ENCODE measurements at places on chromosomes 16 and 17.

DNA sequence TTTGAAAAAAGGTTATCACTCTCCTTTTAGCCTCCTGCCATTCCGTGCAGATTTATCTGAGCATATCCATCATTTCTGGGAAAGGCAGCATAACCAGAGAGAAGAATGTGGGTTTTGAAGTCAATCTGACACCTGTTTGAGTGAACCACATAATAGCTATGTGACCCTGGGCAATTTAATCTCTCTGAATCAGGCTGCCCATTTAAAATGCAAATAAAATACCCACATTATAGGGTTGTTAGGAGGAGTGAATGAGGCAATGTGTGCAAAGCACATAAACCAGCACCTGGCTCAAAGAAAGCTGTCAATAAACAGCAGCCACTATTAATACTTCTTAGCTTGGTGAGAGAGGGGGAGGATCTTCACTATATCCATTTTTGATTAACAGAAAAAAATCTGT, 88.0 kb downstream of the CACNG1 start:
- DNase-seq = no peak

- DNase-seq = no peak
Measured at GRCh38 chr16:15461376-15461775, 27.0 kb downstream of the BMERB1 start.

DNA sequence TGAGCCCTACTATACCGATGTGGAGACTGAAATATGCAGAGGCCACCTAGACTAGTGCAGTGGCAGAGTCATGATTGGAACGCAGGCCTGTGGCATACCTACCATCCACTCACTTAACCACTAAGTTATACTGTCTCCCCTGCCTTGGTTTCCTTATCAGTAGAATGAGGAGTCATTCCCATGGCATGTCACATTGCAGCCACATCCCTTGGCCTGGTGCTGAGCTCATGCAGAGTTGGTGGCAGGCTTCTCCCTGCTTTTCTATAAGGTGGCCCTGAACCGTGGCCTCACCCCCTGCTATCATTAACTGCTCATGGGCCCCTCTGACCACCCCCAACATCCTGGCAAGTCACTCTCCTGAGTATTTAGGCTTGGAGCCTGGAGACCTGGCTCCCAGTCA, 212.5 kb downstream of the KATNIP start:
- DNase-seq = no peak

- DNase-seq = no peak
Measured at GRCh38 chr17:20174588-20175265, 165.6 kb downstream of the SPECC1 start.

DNA sequence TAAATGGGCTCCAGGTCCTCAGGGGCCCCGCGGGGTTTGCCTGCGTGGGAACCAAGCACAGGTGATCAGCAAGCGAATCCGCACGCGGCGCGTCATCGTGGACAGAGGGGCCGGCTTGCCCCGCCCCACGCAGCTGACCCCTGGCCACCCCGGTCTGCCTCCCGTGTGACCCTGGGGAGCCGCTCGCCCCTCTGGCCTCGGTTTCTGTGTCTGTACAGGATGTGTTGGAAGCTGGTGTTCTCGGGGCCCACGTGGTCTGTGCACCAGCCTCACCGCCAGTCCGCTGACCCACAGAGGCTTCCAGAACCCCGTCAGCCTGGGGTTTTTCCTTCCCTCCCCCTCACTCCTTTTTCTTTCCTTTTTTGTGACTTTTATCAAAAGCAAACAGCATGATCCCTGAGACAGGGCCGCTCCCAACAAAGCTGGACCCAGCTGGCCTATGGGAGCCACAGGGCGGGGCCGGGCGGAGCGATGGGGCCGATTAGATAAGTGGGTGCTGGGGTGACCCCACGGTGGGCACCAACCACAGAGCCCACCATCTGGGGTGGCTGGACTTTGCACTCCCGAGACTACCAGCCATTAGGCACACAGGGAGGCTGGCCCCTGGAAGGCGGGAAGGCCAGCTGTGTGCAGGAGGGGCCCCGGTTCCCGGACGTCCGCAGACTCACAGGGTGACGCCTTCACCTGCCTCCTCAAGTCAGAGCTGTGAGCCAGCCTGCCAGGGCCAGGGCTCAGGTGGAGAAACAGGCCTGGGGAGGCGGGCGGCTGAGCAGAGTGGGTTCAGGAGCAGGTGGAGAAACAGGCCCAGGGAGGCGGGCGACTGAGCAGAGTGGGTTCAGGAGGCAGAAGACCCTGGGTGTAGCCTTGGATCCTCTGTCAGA, 56.0 kb downstream of the ZFPM1 start:
- no peak for DNase-seq

DNA sequence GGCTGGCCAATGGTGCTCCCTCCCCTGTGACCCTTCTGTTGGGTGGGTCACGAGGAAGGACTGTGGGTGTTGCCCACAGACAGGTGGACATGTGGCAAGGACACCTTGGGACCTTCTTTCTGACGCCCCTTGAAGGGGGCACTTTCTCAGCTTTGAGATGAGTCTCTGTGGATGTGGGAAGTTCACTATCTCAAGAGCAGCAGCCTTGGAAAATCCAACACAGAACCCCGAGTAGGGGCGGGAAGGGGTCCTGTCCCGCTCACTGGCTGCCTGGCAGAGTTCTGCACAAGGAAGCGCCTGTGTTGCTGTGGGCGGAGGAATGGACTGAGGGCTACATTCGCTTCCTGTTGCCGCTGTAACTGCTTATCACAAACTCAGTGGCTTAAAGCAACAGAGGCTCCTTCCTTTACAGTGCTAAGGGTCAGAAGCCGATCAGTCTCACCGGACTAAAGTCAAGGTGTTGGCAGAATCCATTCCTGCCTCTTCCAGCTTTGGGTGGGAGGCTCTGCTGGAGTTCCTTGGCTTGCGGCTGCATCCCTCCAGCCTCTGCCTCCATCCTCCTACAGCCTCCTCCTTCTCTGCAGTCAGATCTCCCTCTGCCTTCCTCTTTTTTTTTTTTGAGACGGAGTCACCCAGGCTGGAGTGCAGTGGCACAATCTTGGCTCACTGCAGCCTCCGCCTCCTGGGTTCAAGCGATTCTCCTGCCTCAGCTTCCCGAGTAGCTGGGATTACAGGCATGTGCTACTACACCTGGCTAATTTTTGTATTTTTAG, 305.2 kb downstream of the SEC14L1 start:
- DNase-seq = no peak

DNA sequence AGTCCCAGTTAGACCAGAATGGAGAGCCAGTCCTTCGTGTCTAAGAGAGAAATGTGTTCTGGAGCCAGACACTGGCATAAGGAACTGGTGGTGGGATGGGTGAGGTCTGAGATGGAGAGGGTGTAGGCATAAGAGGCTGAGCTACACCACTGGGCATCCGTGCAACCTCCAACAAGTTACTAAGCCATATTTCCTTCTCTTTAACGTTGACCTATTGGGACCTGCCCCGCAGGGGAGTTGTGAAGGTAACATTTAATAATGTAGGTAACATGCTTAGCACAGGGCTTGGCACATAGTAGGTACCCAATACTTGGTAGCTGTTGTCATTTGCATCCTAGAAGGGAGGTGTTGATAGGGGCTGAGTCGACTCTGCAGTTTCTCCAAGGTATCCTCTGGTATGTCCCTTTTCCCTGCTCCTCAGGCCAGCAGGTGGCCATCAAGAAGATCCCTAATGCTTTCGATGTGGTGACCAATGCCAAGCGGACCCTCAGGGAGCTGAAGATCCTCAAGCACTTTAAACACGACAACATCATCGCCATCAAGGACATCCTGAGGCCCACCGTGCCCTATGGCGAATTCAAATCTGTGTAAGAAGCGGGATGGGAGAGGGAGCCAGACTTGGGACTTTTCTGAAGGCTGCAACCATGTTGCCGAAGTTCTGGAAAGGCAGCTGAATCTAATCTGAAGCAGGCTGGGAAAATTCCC, 1.2 kb downstream of the MAPK7 start:
- DNase-seq = no peak

- no peak for DNase-seq
Measured at GRCh38 chr16:64534180-64534780, 587.6 kb downstream of the CDH11 start.

- no peak for DNase-seq
Measured at GRCh38 chr17:42386777-42387657, 1.2 kb downstream of the STAT3 start.

DNA sequence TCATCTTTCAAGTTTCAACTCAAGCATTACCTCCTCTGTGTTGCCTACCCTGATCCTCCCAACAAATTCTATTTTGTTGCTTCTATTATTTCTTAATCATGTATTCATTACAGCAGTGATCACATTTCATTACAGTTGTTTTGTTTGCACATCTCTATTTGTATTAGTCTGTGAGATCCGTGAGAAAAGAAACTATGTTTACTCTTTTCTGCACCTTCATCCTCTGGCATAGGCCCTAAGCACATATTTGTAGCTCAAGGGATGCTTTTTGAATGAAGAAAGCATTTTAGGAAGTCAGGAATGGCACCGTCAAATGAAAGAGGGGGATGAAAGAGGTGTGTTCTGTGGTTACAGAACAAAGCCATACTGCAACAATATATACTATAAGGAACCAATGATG, 110.5 kb downstream of the SHISA6 start:
- no peak for DNase-seq

GRCh38 chr17:29090750-29091605, 48.0 kb downstream of the PIPOX start:
- DNase-seq = no peak

DNA sequence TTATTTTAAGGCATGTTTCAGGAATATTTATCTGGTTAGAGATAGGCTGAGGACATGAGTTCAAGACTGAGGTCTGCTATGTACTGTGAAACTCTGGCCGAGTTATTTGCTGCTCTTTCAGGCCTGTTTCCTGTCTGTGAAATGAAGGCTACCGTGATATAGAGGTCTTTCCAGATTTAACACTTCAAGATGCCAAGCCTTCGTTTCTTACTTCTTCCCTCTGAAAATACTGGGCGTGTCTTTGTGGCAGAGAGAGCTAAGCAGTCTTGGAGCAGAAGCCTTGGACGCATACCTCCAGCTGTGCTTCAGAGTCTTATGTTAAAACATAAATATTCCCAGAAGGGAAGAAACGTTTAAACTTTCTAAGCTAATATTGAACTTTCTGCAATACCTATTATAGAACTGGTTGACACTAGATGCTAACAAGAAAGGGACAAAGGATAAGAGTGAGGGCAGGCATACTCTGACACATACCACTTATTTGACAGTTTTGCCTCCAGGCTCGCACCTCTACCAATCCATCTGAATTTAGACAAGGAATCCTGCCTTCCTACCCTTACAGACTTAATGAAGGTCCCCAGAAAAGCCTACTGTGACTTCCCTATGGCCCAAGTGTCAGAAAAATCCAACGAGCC, 17.5 kb downstream of the WIPI1 start:
- DNase-seq = no peak

- DNase-seq = no peak
Measured at GRCh38 chr17:34858591-34859565, 102.4 kb downstream of the CCT6B start.

- DNase-seq = no peak
Measured at GRCh38 chr16:78257376-78257728, 157.9 kb downstream of the WWOX start.

- no peak for DNase-seq
Measured at GRCh38 chr16:77364770-77365169, 70.1 kb downstream of the ADAMTS18 start.

DNA sequence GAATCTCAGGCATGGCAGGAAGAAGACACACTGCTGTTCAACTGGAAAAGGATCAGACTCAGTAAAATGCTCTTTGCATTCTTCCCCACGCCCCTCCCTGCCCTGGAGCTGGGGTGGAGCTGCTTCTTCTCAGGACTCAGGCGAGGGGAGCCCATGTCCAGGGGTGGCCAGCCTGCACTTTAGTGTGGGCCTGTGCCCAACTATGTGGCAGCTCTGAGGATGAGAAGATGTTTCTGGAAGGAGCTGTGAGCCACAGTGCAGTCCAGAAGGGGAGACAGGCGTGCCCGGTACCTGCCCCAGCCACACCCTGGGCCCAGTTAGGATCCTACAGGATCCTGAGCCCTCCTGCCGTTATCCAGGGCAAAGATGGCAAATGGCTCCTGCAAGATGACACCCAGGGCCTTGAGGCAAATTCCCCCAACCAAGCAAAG, 120.3 kb downstream of the ANKRD11 start:
- DNase-seq = no peak

GRCh38 chr16:30984669-30985400, at the start of gene HSD3B7:
Gene HSD3B7, plus strand, starts transcription at chr16:30985207. Its CDS starts 452 bp downstream, at chr16:30985659.
- peak; percentile 77 for DNase-seq

DNA sequence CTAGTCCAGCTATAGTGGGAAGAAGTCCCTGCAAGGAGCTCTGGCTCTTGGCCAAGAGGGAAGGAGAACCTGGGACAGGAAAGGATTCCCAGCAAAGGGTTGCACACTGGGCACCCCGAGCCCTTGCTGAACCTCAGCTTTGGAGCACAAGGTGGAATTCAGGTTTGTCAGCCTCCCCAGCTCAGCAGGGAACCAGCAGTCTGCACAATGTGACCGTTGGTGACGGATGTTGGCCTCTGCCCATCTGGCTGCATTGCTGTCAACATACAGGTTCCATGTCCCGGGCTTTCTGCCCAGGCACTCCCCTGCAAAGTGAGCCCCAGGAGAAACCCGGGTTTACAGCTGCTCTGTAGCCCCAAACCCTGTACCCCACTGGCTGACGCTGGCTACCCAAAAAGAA, 6.7 kb downstream of the RPRML start:
- no peak for DNase-seq

GRCh38 chr16:27954191-27954590, 109.3 kb downstream of the GSG1L start:
- no peak for DNase-seq

GRCh38 chr17:17816240-17816814, 20.5 kb downstream of the SREBF1 start:
- DNase-seq = no peak

DNA sequence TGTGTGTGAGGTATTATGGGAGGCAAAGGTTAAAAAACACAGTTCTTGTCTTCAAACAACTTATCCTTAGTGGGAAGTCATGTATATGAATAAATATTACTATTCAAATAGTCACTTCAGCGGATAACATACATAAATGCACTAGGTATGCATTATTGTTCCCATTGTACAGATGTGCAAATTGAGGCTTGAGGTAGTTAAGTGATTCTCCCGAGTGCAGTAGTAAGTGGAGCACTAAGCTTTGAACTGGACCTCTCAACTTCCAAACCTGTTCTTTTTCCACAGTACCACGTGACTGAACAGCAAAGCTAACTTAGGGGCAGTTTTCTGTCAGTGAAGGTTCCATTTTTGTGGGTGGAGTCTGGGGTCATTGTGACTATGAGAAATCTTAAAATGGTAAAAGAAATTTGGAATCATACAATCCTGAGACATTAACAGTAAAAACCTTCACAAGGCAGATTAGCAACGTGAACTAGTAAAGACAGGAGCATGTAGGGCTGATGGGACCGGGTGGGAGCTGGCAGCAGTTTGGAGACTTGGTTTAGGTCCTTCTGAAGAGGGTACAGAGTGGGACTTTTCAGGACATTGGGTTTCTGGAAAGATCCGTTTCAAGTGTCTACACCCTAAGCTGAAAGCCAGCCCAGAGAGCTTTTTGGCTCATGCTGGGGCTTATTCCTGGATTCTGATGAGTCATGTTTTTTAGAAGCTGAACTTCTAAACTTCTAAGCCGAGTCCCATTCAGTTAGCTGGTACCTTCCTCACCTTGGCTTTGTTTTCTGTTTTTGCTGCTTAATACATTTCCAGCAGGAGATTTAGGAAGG, 204.9 kb downstream of the PRKCA start:
- no peak for DNase-seq

Measured in neuronal stem cell (in vitro differentiated cells).